Hippocampal formation (tissue), 2 donors: ENCODE measurements at places on chromosomes 16 and 17.

GRCh38 chr16:67461600-67462278, 19.2 kb downstream of the ATP6V0D1 start:
- DNase-seq = no peak

GRCh38 chr16:22217890-22218730, 12.0 kb downstream of the EEF2K start:
- DNase-seq = no peak

- DNase-seq = no peak
Observed at GRCh38 chr17:32487473-32488176, 832 bp downstream of the CDK5R1 start.

DNA sequence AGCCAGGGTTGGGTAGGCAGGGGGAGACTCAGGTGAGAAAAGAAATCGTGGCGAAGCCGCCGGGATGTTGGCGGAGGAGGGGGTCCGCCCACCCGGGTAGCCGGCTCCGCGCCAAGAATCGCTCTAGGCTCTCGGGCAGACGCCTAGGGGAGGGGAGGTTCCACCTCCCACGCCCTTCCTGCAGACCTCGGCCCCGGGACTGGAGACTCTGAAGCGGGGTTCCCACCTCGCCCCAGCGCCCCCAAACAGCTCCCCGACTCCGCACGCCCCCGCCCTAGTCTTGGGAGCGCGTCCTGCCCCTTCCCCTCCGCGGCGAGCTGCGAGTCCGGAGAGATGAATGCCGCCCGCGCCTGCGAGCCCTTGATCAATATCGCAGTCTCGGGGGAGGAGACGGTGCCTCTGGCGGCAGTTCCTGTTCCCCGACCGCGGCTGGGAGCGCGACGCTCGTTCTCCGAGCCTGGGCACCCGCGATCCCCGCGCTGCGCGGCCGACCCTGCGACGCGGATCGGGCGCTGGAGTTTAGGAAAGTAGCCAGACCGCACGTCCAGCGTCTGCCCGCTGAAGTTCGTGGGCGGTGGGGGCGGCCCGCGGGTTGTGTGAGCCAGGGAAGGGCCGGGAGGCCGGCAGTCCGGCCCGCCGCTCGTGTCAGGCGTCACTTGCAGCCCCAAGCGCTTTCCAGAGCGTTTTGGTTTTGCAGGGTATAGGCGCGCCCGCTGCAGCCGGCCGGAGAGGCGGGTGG, 790 bp downstream of the CRHR1 start:
- DNase-seq = no peak

- no peak for DNase-seq
Observed at GRCh38 chr17:27546624-27547300, 84.2 kb upstream of the LGALS9 start.

GRCh38 chr17:82902972-82903874, 63.4 kb upstream of the ZNF750 start:
- DNase-seq = no peak

GRCh38 chr16:8677481-8677880, 3.1 kb downstream of the ABAT start:
- no peak for DNase-seq

GRCh38 chr17:4908301-4908700, 5.4 kb upstream of the CHRNE start:
- no peak for DNase-seq

GRCh38 chr17:18038149-18038850, 668 bp downstream of the ATPAF2 start:
- no peak for DNase-seq

- DNase-seq = no peak
Observed at GRCh38 chr16:47448830-47449575, 11.9 kb downstream of the ITFG1 start.

- no peak for DNase-seq
Observed at GRCh38 chr17:53633856-53634255, 188.9 kb upstream of the KIF2B start.

- DNase-seq = no peak
Observed at GRCh38 chr16:12532871-12533610, 270.6 kb downstream of the CPPED1 start.

GRCh38 chr16:17380613-17381012, 90.1 kb downstream of the XYLT1 start:
- no peak for DNase-seq

GRCh38 chr17:44781551-44782325, 22.9 kb downstream of the ADAM11 start:
- no peak for DNase-seq

DNA sequence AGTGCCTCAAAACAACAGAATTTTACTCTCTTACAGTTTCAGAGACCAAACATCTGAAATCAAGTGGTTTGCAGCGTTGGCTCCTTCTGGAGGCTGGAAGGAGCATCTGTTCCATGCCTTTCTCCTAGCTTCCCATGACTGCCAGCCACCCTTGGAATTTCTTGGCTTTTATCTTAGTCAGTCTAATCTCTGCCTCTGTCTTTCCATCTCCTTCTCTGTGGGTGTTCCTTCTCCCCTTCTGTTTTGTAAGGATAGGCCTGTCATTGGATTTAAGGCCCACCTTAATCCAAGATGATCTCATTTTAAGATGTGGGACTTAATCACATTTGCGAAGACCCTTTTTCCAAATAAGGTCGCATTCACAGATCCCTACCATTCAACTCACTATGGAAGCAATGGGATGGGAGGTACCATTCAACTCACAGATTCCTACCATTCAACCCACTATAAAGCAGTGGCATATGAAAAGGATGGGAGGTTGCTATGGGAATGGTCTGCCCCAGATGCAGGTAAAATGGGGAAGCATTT, 321.8 kb downstream of the WWOX start:
- DNase-seq = no peak

DNA sequence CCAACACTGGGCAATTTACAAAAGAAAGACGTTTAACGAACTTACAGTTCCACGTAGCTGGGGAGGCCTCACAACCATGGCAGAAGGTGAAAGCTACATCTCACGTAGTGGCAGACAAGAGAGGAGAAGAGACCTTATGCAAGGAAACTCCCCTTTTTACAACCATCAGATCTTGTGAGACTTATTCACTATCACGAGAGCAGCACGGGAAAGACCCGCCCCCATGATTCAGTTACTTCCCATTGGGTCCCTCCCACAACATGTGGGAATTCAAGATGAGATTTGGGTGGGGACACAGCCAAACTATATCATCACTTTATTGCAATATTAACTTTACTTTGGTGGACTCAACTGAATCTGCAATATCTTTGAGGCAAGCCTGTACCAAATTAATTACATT, 11.9 kb upstream of the ENGASE start:
- no peak for DNase-seq
